ENCODE measurements at places on chromosomes 12 and 14. TPM values are rescaled to one million over a fixed set of nuclear protein-coding genes. Genes with fewer than 3 reads are reported as not detected.

BMAL2 gene
- total RNA-seq = 54.4 TPM

SIX1 gene
- total RNA-seq = 0.46 TPM

CACNA1C gene
- total RNA-seq = 33.0 TPM

IKBIP gene
- 10.1 TPM for total RNA-seq

TEX22 gene
- total RNA-seq = 0.46 TPM

SYCP3 gene
- total RNA-seq = 0.46 TPM

NEUROD4 gene
- 0.23 TPM for total RNA-seq

Data from diencephalon (tissue), 1 donor.